Thymus (tissue), 14 donors: ENCODE measurements at places on chromosomes 1 and 21. TPM values are rescaled to one million over a fixed set of nuclear protein-coding genes. Genes with fewer than 3 reads are reported as not detected.
A peak's percentile ranks its signal among the peaks of the same experiment; 100 is the strongest.

DNA sequence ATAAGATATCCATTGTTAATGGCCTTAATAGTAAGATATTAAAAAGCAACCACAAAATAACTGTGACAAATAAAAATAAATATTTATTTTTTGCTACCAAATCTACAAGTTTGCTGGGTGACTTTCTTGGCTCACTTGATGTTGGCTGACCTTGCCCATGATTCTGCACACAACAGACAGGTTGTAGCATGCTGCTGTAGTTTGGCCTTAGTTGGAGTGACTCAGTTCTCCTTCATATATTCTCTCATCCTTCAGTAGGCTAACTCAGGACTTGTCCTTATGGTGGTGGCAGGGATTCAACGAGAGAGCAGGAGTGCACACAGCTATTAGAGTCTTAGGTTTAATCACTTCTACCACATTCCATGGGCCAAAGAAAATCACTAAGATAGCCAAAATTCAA lies 437.9 kb downstream of the MRPL39 start:
- no peaks in the 10 kb centered on the region for H3K36me3 ChIP-seq
- DNase-seq = no peak
- no peak overlapping the region for H3K4me3 ChIP-seq
- H3K27ac ChIP-seq = no peak overlapping the region

DNA sequence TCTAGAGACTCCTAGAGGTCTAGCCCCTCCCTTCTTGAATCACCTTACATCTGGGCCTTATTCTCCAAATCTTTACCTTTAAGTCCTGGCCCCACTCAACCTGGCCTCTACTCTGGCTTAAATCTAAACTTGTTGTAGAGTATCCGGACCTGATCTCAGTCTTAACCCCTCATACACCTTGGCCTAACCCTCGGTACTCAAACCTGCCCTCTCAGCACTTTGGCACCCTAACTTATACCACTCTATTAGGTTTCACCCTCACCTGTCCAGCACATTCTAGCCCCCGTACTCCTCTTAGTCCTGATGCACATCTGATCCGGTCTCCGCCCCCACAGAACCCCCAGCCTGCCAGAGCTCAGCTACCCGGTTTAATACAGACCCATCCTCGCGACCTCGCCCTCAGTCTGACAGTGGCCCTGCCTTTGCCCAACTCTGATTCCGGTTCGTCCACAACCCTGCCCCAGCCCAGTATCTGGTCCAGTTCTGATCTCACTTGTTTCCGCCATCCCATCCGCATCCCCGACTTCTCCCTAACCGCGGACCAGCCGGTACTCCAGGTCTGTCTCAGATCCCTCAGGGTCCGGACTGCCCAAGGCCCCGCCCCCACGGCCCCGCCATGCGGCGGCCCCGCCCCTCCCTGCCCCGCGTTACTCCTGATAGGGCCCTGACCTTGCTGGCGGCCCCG lies 1.5 kb downstream of the TRIM62 start:
- no peaks in the 10 kb centered on the region for H3K27me3 ChIP-seq
- DNase-seq = no peak
- H3K4me3 ChIP-seq = peak overlapping the region; percentile 18
- H3K36me3 ChIP-seq = peaks cover 3% of the 10 kb centered on the region
- peaks cover 18% of the 10 kb centered on the region for H3K4me1 ChIP-seq
- no peak overlapping the region for H3K27ac ChIP-seq

DNA sequence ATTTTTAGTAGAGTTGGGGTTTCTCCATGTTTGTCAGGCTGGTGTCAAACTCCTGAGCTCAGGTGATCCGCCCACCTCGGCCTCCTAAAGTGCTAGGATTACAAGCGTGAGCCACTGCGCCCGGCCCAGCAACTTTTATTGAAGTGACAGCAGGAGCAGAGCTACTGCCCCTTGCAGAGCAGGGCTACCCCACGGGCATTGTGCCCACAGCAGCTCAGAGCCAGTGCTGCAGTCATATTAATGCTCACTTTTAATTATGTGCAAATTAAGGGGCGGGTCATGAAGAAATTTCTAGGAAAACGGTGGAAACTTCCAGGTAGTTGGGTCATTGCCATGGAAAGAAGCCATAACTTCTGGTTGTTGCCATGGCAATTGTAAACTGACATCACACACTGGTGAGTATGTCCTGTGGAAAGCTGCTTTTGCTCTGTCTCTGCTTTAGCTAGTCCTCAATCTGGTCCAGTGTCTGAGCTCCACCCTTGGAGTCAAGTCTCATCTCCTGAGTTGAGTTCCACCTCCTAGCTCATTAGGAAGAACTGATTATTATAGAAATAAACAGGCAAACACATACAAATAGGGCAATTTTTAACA lies 127.3 kb upstream of the ADGRL4 start:
- H3K4me1 ChIP-seq = no peaks in the 10 kb centered on the region
- H3K36me3 ChIP-seq = no peaks in the 10 kb centered on the region
- DNase-seq = no peak
- no peak overlapping the region for H3K4me3 ChIP-seq

DNA sequence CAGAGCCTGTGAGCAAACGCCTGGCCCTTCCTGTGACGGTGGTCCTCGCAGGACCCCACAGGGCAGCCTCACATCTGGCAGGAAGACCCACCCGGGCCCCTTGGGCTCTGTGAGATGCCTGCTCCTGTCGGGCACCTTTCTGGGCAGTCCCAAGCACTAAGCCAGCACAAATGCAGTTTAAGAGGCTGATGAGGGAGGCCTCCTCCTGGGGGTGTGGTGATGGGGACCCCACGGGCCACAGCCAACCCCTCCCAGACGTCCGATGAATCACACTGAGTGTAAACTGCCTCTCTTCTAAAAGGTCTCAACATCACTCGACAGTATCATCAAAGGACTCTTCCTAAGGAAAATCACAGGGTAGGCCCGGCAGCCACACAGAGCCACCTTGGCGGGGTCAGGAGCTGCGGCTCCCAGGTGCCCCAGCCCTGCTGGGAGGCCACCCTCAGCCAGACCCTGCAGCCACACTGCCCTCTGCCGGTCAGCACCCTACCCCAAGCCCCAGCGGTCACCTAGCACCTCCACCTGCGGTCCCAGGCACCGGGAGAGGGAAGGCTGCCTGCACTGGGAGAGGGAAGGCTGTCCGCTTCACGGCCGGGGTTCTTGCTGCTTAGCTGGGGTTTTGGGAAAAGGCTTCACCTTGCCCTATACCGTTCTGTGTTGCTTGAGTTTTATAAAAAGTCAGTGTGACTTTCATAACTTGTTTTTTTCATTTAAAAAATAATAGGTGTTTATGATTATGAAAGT lies 3.9 kb upstream of the PRKCZ start:
- H3K4me3 ChIP-seq = no peak overlapping the region
- no peak for DNase-seq
- peaks cover 60% of the 10 kb centered on the region for H3K27me3 ChIP-seq
- peaks cover 9% of the 10 kb centered on the region for H3K4me1 ChIP-seq
- no peak overlapping the region for H3K27ac ChIP-seq

DNA sequence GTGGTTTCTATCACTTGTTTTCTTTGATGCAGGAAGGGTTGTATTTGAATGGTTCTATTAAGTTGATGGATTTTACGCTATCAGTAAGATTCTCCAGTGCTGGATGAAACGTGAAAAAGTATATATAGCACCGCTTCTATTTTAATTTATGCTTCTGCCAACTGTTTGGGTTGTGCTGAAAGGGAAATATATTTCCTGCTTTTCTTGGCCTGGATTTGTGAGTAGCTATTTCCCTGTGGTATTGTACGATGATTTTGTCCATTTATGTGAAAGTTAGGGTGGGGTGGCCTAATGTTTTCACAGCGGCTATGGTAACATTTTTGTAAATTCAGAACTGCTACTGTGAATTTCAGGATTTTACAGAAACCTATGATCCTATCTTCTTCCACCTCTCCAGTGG lies 322 bp downstream of the C1orf162 start:
- H3K36me3 ChIP-seq = peaks cover 9% of the 10 kb centered on the region
- no peaks in the 10 kb centered on the region for H3K27me3 ChIP-seq
- DNase-seq = no peak
- H3K27ac ChIP-seq = peak overlapping the region; percentile 28

DNA sequence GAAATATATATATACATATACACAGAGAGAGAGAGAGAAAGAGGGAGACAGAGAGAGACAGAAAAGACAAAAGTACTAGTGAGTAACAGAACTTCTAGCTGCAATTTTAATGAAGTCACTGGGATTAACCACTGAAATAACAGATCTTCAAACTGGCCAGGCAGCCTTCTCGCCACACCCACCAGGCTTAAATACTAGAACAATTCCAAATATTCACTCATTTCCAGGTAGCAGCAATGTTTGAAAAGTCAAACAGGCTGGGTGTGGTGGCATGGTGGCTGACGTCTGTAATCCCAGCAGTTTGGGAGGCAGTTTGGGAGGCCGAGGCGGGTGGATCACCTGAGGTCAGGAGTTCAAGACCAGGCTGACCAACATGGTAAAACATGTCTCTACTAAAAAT lies 5.2 kb downstream of the PRDX1 start:
- H3K4me3 ChIP-seq = no peak overlapping the region
- no peak overlapping the region for H3K27ac ChIP-seq
- no peaks in the 10 kb centered on the region for H3K27me3 ChIP-seq
- DNase-seq = no peak

Gene FMO2
- 0.61 TPM for total RNA-seq

Gene DENND2D
- total RNA-seq = 106 TPM

Gene KRTAP20-3
- total RNA-seq = not detected
